ENCODE measurements at places on chromosomes 3 and 15. TPM values are rescaled to one million over a fixed set of nuclear protein-coding genes. Genes with fewer than 3 reads are reported as not detected.

- H3K4me1 ChIP-seq = peaks cover 35% of the 10 kb centered on the region
- H3K4me3 ChIP-seq = no peak overlapping the region
- H3K36me3 ChIP-seq = no peaks in the 10 kb centered on the region
- DNase-seq = no peak
Measured at GRCh38 chr15:71707230-71708050, 102.9 kb upstream of the NR2E3 start.

- H3K4me1 ChIP-seq = no peaks in the 10 kb centered on the region
- H3K4me3 ChIP-seq = peak overlapping the region; percentile 85
- peak overlapping the region; percentile 94 for H3K27ac ChIP-seq
- H3K36me3 ChIP-seq = no peaks in the 10 kb centered on the region
- DNase-seq = no peak
- H3K27me3 ChIP-seq = no peaks in the 10 kb centered on the region
Measured at GRCh38 chr3:126083138-126083445, 832 bp downstream of the SLC41A3 start.

DNA sequence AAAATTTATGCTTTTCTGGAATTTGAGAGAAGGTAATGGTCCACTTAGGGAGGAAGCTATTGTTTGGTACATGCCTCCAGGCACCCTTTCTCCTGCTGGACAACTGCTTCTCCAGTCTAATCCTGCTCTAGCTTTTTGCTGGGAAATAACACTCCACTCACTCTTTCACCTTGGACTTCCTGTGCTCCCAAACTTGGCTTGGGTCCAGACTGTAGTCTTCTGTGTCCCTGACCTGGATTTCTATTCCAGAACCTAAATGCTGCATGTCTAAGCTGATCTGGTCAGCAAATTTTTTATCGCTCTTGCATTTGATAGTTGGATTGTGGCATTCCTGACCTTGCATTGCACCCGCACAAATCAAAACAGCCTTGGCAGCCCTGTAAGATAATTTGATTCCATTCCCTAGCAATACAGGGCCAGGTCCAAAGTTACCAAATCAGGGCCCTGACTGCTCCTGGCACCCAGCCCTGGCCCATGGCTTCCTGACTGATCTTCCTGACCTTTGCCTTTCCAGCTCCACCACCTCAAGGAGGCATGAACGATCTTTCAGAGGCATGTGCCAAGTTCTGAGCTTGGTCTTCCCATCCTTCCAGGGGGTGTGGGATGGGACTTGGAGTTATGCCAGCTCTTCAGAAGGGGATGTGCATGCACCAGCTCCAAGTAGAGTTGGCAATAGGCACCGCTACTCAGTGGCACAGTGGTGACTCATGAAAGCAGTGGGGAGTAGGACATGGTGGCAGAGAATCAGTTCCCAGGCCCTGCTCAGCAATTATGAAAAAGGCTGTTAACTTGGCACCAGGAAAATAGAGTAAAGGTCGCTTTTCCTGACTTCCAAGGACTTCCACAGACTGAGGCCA is 43.9 kb upstream of the GOLGA8J start:
- no peaks in the 10 kb centered on the region for H3K36me3 ChIP-seq
- H3K4me3 ChIP-seq = no peak overlapping the region
- no peaks in the 10 kb centered on the region for H3K4me1 ChIP-seq
- DNase-seq = no peak
- H3K27me3 ChIP-seq = no peaks in the 10 kb centered on the region
- H3K27ac ChIP-seq = no peak overlapping the region

The MOBP gene
- total RNA-seq = not detected

DNA sequence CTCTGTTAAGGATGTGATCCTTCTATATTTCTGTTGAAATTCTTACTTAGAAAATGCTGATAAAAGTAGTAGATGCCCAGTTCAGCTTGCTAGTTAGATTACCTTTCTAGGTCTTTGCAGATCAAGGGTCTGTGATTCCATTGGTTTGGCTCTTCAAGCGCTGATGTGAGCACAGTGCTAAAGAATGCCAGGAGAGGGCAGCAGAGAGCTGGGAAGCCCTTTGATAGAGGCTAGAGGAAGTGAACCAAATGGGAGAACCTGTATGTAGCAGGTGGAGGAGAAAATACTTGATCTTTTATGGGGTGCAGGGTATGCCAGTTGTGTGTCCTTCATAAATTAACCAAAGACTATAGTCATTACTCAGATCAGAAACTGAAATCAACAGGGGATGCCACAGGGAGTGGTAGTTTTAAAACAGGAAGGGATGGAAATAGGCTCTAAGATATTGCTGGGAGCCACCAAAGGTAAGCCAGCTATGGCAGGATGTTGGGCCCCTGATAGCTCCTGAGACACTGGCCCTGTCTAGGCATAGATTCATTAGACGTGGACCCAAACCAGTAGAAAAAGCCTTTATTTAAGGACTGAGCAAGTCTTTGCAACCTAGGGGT is 677.4 kb downstream of the SQOR start:
- H3K27ac ChIP-seq = no peak overlapping the region
- DNase-seq = peak; percentile 87
- no peaks in the 10 kb centered on the region for H3K36me3 ChIP-seq
- H3K27me3 ChIP-seq = no peaks in the 10 kb centered on the region
- H3K4me3 ChIP-seq = no peak overlapping the region

DNA sequence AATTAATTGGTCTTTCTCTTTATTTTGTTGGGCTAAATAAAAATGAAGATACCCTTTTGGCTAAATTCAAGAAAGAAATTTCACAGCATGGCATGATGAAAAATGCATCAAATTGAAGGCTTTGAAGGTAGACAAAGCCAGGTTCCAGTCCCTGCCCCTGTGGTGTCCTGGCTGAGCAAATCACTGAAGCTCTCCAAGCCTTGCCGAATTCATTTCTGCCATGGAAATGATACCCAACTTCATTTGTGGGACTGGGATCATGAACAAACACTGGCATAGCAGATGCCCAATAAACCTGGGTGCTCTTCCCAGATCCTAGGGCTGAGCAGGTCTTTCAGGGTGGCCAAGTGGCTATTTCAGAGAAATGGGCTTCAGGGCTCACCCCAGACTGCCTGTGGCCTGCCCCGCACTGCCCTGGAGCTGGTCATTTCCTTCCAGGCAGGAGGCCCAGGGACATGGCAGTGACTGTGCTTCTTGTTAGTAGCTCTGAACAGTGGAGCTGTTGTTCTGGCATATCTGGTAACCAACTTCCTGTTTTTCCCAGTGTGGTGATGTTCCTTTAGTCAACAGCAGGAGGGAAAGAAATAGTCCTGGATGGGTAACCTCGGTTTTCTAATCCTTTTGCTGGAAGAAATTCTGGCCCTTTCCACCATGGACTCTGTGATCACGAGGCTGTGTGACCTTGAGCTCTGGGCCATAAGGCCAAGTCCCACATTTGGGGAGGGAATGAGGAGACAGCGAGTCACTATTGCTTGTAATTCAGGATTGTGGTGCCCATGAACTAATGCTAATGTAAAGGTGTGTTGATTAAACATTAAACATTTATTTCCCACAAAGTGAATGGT is 47.6 kb downstream of the CTDSPL start:
- no peaks in the 10 kb centered on the region for H3K27me3 ChIP-seq
- no peak for DNase-seq
- H3K36me3 ChIP-seq = no peaks in the 10 kb centered on the region
- H3K27ac ChIP-seq = no peak overlapping the region
- H3K4me3 ChIP-seq = no peak overlapping the region
- H3K4me1 ChIP-seq = peaks cover 28% of the 10 kb centered on the region

The THPO gene
- not detected for total RNA-seq

GRCh38 chr15:39731266-39731665 is 51.4 kb downstream of the FSIP1 start:
- H3K27me3 ChIP-seq = no peaks in the 10 kb centered on the region
- no peaks in the 10 kb centered on the region for H3K36me3 ChIP-seq
- no peak overlapping the region for H3K27ac ChIP-seq
- no peaks in the 10 kb centered on the region for H3K4me1 ChIP-seq
- H3K4me3 ChIP-seq = no peak overlapping the region

DNA sequence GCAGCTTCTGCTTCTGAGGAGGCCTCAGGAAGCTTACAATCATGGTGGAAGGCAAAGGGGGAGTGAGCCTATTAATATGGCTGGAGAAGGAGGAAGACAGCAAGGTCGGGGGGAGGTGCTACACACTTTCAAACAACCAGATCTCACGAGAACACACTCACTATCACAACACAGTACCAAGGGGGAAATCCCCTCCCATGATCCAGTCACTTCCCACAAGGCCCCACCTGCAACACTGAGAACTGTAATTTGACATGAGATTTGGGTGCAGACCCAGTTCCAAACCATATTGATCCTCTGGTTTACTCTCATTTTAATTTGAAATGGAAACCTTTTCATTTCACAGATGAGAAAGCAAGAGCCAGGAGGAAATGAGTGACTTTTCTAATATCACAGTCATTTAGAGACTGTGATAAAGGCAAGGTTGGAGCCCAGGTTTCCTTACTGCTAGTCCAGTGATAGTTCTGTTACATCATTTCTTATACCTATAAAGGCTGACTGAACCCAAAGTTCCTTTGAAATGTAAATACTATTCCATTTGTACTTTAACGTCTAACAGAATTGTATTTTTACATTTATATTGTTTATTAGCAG is 105.8 kb upstream of the GAP43 start:
- no peak overlapping the region for H3K4me3 ChIP-seq
- H3K36me3 ChIP-seq = no peaks in the 10 kb centered on the region
- H3K27me3 ChIP-seq = no peaks in the 10 kb centered on the region
- no peak overlapping the region for H3K27ac ChIP-seq
- no peak for DNase-seq

- H3K36me3 ChIP-seq = peaks cover 11% of the 10 kb centered on the region
- no peak for DNase-seq
- H3K27ac ChIP-seq = no peak overlapping the region
- H3K27me3 ChIP-seq = no peaks in the 10 kb centered on the region
- H3K4me3 ChIP-seq = no peak overlapping the region
- no peaks in the 10 kb centered on the region for H3K4me1 ChIP-seq
Measured at GRCh38 chr3:191401775-191402357, 59.1 kb upstream of the PYDC2 start.

The SUMF1 gene
- total RNA-seq = 98.4 TPM

- no peak overlapping the region for H3K4me3 ChIP-seq
- H3K36me3 ChIP-seq = no peaks in the 10 kb centered on the region
- no peak overlapping the region for H3K27ac ChIP-seq
- no peaks in the 10 kb centered on the region for H3K4me1 ChIP-seq
Measured at GRCh38 chr3:195117978-195118581, 152.9 kb downstream of the XXYLT1 start.

DNA sequence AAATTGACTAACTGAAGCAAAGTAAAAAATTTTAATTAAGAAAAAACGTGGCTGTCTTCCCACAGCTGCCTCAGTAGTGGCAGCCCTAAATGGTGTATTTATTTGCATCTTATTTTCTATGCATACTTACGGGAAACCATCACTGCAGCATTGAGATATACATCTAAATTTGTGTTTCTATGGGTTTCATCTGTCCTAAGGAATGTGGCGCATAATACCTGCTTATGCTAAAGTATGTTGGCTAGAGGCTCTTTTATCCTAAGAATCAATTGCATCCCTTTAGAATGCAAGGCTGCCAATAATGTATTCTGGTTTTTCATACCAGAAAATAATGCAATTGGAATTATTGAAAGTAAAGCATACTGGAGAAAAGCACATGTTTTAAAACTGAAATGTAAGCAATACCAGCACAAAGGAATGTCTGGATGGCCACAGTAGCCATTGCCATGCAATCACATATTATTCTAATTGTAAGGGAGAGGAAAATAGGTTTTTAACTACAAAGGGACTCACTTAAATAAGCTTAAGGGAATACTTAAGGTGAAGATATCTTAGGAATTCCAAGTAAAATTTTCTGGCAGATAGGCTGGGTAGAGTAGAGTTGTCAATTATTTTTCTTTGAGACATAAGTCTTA is 834.5 kb upstream of the NECTIN3 start:
- no peaks in the 10 kb centered on the region for H3K27me3 ChIP-seq
- H3K4me1 ChIP-seq = no peaks in the 10 kb centered on the region
- no peak for DNase-seq
- H3K36me3 ChIP-seq = no peaks in the 10 kb centered on the region
- H3K27ac ChIP-seq = no peak overlapping the region

The SLC28A2 gene
- total RNA-seq = not detected

GRCh38 chr3:58234516-58234931 is 3.1 kb upstream of the ABHD6 start:
- peaks cover 2% of the 10 kb centered on the region for H3K4me1 ChIP-seq
- no peaks in the 10 kb centered on the region for H3K27me3 ChIP-seq
- no peak overlapping the region for H3K4me3 ChIP-seq
- peak; percentile 39 for DNase-seq
- no peak overlapping the region for H3K27ac ChIP-seq
- no peaks in the 10 kb centered on the region for H3K36me3 ChIP-seq

DNA sequence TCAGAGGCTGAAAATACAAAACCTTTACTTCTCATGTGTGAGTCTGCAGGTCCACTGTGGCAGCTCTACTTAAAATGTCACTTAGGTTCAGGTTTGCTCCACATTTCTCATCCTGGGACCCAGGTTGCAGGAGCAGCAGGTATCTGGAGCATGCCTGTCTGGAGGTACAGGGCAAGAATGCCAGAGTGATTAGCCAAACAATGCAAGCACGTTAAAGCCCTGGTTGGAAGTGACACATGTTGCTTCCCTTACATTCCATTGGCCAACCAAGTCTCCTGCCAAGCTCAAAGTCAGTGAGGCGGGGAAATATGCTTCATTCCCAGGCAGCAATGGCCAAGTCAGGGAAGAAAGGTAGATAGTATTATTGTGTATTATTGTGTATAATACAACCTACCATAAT is 76.8 kb upstream of the ARL6 start:
- H3K4me1 ChIP-seq = no peaks in the 10 kb centered on the region
- H3K36me3 ChIP-seq = no peaks in the 10 kb centered on the region
- DNase-seq = no peak
- no peak overlapping the region for H3K4me3 ChIP-seq
- peaks cover 3% of the 10 kb centered on the region for H3K27me3 ChIP-seq

DNA sequence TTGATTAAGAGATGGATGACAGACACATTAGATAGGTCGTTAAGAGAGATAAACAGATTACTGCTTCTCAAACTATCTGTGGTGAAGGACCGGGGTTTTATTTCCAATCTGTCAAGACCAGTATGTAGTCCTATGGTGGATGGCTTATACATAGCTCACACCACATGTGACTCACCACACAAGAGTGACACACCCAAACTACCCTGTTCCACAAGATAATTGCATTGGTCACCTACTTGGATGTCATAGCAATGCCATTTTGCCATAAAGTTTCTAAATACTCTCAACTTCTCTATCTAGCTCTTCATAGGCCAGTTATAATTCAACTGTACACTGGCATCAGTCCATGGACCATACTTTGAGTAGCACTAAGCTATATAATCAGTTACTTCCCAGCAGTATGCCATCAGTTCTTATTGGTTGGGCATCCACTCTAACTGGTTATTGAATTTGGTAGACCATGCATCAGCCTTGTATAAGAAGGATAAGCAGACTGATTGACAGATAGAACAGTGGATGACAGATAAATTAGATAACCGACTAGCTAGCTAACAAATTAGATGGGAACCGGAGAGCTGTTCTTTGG is 11.6 kb downstream of the WWTR1 start:
- DNase-seq = no peak
- no peaks in the 10 kb centered on the region for H3K27me3 ChIP-seq
- H3K27ac ChIP-seq = peak overlapping the region; percentile 59
- H3K4me3 ChIP-seq = no peak overlapping the region
- peaks cover 3% of the 10 kb centered on the region for H3K36me3 ChIP-seq
- peaks cover 18% of the 10 kb centered on the region for H3K4me1 ChIP-seq
